Progenitor cell of endocrine pancreas (in vitro differentiated cells): ENCODE measurements at places on chromosomes 11 and 22.
A peak's percentile ranks its signal among the peaks of the same experiment; 100 is the strongest.

GRCh38 chr11:75214411-75214821 is 26.2 kb upstream of the TPBGL start:
- peak; percentile 87 for DNase-seq

GRCh38 chr11:12386745-12387144 is 9.4 kb downstream of the PARVA start:
- no peak for DNase-seq

- no peak for DNase-seq
Measured at GRCh38 chr11:8905528-8906165, 5.3 kb upstream of the AKIP1 start.

- no peak for DNase-seq
Measured at GRCh38 chr11:91984033-91984584, 240.5 kb upstream of the FAT3 start.

- no peak for DNase-seq
Measured at GRCh38 chr11:78259777-78260487, 71.2 kb downstream of the USP35 start.

DNA sequence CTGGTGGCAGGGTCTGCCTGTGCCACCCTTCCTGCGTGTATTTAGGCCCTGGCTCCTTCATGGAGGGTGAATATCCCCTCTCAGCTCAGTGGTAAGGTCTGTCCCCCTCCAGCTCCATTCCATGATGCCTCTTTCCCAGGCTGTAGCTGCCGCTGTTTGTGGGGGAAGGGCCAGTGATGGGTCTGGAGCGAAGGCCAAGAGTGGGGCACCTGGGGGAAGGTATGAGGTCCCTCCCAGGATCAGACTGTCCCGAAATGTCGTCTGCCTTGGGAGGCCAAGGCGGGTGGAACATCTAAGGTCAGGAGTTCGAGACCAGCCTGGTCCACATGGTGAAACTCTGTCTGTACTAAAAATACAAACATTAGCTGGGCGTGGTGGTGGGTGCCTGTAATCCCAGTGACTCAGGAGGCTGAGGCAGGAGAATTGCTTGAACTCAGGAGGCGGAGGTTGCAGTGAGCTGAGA is 1.1 kb downstream of the CD151 start:
- no peak for DNase-seq

- no peak for DNase-seq
Measured at GRCh38 chr11:56251954-56252353, at the start of gene OR5T3. OR5T3 (plus strand) TSS chr11:56252254; CDS start chr11:56252254, 0 bp downstream.

DNA sequence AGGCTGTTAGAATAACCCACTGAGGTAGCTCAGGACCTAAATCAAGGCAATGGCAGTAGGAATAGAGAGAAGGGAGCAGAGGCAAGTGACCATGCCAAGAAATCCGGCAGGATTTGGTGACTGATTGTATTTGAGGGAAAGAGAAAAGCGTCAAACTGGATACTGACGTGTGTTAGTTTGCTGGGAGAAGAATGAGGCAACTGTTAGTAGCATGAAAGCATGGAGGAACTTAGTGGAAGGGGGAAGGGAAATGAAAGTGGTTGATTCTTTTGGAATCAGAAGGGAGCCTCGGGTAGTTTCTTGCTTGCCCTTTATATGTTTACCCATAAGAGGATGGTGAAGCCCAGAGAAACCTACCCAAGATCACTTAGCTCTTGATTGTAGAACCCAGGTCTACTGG is 8.3 kb downstream of the PPFIBP2 start:
- no peak for DNase-seq

GRCh38 chr11:75490221-75491181 is 35.2 kb downstream of the GDPD5 start:
- DNase-seq: no peak

DNA sequence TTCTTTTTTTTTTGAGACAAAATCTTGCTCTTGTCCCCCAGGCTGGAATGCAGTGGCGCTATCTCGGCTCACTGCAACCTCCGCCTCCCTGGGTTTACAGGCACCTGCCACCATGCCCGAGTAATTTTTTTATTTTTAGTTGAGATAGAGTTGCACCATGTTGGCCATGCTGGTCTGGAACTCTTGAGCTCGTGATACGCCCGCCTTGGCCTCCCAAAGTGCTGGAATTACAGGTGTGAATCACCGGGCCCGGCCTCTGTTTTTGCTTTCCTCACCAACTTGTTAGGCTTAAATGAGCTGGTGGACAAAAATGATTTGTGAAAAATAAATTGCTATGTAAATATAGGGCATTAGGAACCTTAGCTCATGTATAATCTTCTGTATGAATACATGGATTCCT is 3.5 kb downstream of the MEI1 start:
- no peak for DNase-seq

- DNase-seq: no peak
Measured at GRCh38 chr11:122632181-122632824, 23.2 kb upstream of the UBASH3B start.

DNA sequence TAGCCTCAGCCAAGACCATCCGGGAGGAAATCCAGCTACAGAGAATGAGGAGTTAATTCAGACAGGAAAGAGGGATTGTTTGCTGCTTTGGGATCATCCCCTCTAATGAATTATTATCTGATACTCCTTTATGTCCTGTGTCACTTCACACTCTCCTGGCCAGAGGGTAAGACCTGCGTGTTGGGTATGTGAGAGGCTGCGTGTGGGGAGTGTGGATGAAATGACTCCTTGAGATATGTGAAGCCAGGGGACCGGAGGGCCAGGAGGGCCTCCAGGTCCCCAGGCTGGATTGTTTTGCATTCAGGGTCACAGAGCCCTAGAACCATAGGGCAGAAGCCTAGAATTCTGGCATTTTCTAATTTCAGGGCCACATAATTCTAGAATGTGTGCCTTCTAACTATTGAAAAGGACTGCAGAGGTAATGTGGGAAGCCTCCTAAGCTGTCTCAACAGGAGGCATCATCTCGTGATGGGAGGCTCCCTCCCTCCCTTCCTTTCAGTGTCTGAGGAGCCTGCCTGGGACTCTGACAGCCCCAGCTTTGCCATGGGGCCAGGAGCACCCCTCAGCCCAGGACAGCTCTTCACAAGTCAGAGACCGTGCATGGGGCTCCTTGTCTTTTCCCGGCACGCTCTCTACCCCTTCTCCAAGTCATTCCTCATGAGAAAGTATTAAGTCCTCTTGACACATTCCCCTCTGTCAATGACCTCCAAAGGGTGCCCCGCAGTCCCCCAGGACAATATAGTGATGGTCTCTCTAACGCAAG is 3.7 kb downstream of the TPBGL start:
- no peak for DNase-seq

- DNase-seq: no peak
Measured at GRCh38 chr11:70423523-70424505, 25.5 kb downstream of the CTTN start.

DNA sequence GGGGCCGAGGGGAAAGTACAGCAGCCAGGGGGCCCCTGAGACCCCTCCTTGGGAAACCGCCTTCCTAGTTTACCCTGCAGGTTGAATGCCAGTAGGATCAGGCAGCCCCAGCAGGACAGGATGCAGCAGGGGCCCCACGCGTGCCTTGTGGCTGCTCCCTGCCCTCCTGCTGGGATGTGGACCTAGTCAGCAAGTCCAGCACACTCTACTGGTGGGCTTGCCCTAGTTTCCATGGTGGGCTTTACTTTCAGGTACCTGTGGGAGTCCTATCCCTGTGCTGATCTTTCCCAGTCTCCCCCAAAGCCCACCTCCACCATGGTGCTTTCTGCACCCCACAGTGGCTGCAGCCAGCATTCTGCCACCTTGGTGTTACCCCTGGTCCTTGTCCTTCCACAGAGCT is 22.2 kb downstream of the SHISA8 start:
- no peak for DNase-seq

DNA sequence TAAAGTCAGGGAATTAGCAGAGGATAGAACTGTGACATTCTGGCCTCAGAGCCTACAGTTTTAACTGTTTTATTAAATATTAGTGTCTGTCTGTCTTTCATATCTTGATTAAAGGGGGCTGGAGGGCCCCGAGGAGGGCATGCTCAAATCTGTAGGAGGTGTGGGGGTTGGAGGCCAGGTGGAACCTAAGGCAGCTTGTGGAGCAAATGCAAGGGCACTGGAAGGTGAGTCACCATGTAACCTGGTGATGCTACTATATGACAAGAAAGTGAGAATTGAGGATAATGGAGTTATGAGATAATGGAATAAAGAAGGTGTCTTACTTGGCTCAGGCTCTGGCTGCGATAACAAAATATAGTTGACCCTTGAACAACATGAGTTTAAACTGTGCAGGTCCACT is 27.3 kb upstream of the TMEM86A start:
- no peak for DNase-seq

GRCh38 chr22:32165681-32166080 is 6.6 kb upstream of the C22orf42 start:
- no peak for DNase-seq

DNA sequence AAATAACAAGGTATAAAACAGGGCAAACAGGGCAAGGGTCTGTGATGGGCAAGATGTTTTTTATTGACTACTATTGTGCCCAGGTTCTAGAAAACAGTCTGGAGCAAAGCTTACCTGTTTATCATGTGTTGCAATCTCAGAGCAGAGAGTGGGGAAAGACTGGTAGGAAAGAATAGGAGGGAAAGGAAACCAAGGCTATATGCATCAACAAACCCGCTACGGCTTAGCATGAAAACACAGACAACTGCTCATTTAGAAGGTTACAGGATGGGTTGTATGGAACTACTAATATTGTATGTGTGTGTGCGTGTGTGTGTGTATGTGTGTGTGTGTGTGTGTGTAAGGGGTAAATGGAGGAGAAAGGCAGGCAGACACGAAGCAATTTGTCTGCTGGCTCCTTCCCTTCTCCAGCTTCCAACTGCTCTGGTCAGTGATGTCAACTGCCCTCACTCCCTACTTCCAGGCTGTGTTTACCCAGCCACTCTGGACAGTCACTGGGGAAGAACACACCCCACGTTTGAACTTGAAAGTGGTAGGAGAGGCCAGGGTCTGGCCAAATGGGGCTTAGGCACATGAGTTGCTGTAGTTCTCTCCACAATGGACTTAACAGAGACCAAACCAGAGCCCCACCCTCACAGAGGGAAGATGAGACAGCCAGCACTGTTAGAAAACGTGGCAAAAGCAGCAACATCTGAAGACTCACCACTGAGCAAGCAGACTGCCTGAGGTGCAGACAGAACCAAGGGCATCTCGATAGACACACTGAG is 47.0 kb downstream of the GAB2 start:
- no peak for DNase-seq

DNA sequence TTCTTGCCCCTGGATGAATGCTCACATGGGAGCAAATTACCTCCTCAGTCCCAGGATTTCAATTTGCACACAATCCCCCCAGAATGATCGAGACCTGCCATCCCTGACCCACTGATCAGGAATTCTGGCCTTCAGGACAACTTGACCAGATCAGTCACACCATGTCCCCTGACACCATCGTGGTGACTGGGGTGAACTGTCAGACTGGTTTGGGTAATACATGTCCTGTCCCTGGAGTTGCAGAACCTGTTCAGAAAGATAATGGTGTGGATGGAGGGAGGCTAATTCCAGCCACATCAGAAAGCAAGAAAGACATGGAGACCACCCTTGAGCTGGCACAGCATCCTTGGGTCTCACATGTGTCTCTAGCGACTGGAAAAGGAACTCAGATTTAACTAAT is 57.9 kb upstream of the TOP3B start:
- DNase-seq: no peak

DNA sequence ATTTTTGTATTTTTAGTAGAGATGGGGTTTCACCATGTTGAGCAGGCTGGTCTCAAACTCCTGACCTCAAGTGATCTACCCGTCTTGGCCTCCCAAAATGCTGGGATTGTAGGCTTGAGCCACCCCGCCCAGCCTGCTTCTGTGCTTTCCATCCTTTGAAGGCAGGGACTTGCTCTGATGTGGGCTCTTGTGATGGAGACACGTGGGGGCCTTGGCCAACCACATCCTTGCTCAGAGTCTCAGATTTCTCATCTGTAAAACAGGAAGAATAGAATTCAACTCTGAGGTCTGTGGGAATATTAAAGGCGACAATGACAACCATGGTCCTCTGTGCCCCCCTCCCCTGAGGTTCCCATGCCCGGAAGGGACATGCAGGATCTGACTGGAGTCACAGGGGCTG is 3.8 kb upstream of the GGA1 start:
- no peak for DNase-seq

DNA sequence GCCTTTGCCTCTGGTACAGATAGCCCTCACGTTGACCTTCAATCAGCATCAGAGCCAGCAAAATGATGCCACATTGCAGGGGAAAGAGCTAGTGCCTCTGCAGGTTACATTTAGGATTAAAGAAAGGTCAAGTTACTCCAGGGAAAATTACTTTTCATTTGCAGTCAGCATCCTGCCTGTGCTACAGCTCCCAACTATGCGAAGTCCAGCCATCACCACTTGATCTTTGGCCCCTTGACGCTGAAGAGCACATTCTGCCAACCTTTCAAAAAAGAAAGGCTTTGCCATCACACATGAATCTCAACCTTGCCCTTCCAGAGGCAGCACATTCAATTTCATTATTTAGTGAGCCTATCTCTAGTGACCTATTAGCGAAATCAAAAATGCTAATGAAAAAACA is 11.3 kb downstream of the FJX1 start:
- no peak for DNase-seq

GRCh38 chr11:3121931-3122774 is 43.0 kb downstream of the OSBPL5 start:
- no peak for DNase-seq

- no peak for DNase-seq
Measured at GRCh38 chr11:67610302-67610868, 3.6 kb downstream of the NDUFV1 start.

GRCh38 chr11:3901249-3902025 is 46.0 kb downstream of the STIM1 start:
- DNase-seq: no peak

- no peak for DNase-seq
Measured at GRCh38 chr11:70087446-70088167, 9.5 kb downstream of the ANO1 start.

DNA sequence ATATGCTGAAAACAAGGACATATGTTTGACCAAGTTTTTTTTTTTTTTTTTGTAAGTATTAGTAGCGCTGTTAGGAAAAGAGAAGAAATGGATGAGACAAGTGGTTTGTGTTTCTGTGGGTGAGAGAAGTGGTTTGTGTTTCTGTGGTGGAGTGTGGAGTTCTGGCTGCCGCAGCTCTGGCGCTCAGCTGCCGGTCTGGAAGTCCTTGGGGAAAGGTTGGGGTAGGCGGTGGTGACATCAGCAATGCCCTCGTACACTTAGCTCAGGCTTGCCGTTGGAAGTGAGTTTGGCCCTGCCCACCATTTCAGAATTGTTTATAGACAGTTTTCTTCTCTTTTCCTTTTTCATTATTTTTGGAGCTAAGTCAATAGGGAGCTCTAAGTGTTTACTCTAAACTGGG is 116.6 kb downstream of the TBC1D22A start:
- DNase-seq: no peak

DNA sequence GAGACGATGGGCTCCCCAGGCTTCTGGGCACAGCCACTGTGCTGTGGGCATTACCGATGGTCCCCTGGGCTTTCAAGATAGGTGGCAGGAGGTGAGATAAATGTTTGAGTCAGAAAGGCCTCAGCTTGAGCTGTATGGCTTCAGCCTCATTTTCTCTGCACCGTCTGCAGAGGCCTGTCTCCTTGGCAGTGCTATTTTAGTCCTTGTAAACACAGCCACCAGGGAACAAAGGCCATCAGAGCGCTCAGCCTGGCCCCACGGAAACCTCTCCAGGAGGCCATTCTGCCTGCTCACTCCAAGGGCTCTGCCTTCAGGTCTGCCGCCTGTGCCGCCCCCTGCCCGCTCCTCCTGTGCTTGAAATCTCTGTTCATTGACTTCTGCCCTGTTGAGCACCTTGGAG is 1424.9 kb downstream of the TBC1D22A start:
- DNase-seq: no peak

GRCh38 chr11:35523331-35523768 is 2.1 kb downstream of the PAMR1 start:
- DNase-seq: no peak

- no peak for DNase-seq
Measured at GRCh38 chr11:67614730-67615714, 8.3 kb downstream of the NDUFV1 start.
